IMR-90 (cell line): ENCODE measurements at places on chromosomes 1 and 21.

GRCh38 chr1:75693551-75693950 lies 31.0 kb upstream of the ACADM start:
- no peak for DNase-seq

- DNase-seq: peak; percentile 36
Observed at GRCh38 chr1:19210772-19211549, 895 bp upstream of the UBR4 start.

DNA sequence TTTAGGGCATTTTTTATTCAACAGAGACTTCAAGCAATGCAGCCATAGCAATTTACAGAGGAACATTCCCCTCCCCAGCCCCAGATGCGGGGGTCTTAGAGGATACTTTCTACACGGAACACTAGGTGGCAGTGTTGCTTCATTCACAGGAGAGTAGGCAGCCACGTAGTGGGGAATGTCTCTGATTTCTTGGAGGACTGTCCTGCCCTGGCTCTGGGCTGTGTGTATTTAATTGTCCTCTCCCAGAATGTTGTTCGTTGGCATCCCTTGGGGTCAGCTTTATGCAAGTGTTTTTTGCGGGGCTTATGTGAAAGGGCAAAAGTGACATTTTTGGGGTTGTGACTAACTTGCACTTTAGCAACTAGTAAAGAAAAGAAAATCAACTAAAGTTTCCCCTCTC lies 96.9 kb downstream of the PAPPA2 start:
- peak; percentile 53 for DNase-seq

- DNase-seq: no peak
Observed at GRCh38 chr1:53078333-53079101, 16.5 kb downstream of the PODN start.

GRCh38 chr1:248165186-248165585 lies 9.4 kb upstream of the OR2M2 start:
- no peak for DNase-seq

DNA sequence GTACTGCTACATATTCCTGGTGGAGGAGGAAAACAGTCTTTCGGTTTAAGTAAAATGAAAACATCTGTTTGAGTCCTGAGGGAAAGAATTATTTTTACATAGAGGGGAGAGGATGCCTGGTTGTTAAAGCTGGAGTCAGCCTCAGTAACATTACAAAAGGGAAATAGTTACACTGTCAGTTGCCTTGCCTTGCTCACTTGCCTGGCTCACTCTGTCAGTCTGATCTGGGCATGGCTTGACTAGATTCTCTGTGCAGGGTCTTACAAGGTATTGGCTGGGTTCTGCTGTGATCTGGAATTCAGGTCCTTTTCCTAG lies 8.4 kb upstream of the UBE2U start:
- no peak for DNase-seq

GRCh38 chr1:172322219-172323061 lies 98.0 kb upstream of the C1orf105 start:
- peak; percentile 88 for DNase-seq

- DNase-seq: no peak
Observed at GRCh38 chr1:192817246-192817645, 8.4 kb downstream of the RGS2 start.

- DNase-seq: no peak
Observed at GRCh38 chr21:19640964-19641363, 1237.4 kb upstream of the TMPRSS15 start.

DNA sequence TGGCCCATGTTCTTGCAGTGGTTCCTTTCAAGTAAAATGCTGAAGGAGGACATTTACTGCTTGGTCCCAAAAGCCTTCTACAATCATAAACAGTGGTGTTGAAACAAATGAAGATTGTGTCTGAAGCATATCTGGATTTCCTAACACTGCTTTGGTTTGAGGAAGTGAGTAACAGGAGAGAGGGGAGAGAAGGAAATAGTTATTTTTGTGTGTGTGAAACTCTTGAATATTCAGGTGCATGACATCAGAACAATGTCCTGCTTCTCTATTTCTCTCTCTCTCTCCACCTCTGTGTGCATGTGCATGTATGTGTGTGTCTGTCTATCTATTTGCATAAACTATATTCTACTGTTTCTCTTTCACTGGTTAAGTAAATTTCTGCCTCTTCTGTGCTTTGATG lies 61.4 kb upstream of the TNFSF18 start:
- peak; percentile 67 for DNase-seq

DNA sequence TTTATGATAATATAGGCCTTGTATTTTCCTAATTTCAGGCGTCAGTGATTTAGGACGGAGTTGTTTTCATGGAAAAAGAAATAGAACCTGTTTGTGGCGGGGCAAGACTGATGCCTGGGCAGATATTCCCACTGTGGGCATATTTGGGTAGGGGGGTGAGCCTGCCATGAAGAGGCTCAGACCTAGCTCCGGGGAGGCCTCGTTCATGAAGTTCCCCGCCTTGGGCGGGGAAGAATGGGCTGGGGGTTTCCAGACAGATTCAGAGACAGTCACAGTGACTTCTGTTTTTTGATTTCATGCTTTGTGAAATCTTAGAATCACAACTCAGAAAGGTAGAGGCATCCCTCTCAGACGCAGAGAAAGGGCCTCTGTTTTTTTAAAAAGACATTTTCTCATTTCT lies 36.1 kb downstream of the RUNX3 start:
- DNase-seq: no peak

DNA sequence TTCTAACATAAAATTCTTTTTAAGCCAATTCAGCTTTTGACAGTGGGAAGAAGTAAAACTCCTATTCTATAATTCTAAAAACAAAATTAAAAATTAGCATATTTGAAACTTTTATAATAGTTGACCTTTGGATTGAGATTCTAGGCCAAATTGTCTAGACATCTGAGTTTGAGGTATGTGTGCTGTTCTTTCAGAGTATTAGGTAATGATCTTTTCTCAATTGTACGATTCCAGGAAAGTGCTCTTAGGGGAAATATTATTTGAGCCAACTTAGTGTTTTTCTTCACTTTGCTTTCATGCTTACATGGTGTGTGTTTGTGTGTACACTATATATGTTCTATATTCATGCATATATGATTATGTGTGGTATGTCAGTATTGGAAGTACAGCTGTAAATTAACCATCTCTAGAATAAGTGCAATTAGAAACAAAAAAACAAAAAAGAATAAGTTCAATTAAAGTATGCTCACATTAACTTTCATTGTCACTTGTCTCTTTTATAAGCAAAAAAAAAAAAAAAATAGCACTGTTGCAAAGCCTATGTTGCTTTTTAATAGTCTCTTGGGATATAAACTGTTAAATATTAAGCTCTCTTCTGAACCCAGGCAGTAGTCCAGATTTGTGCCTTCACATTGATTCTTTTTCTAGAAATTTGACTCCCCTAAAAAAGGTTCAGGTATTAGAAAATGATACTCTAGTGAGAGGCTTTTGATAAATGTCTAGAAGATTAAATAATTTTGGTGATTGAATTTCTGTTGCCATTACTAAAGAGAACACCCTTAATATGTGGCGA lies 132.2 kb downstream of the ATP5PO start:
- DNase-seq: no peak

- no peak for DNase-seq
Observed at GRCh38 chr1:230819976-230820375, 48.3 kb downstream of the C1orf198 start.

DNA sequence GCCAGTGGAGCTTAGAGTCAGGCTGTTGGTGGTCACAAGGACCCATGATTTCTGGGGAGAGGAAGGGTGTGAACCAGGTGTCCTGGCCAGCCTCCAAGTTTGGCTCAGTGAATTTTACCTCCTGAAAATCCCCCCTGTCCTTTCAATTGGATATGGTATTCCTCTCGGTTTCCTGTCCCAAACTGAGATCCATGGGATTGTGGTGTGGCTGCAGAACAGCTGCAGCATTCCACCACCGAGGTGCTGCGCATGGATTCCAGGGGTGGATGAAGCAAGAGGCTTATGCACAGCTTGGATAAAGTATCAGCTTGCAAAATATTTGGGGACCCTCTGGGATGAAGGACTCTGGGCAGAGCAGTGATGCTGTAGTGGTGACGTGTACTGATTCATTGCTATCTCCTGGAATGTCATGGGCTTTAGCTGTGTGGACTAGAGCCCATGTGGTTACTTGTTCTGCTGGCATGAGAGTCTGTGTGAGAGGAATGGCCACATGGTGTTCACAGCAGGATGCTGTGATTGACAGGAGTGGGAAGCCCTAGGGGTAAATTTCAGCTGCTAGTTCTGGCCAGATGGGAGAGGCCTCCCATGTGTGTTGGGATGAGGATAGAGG lies 148.7 kb upstream of the SPAG17 start:
- DNase-seq: no peak

- no peak for DNase-seq
Observed at GRCh38 chr1:21537511-21537931, 28.3 kb downstream of the ALPL start.

- no peak for DNase-seq
Observed at GRCh38 chr1:55192093-55192492, 23.1 kb downstream of the USP24 start.

GRCh38 chr1:55034476-55035133 lies 4.7 kb upstream of the PCSK9 start:
- no peak for DNase-seq

DNA sequence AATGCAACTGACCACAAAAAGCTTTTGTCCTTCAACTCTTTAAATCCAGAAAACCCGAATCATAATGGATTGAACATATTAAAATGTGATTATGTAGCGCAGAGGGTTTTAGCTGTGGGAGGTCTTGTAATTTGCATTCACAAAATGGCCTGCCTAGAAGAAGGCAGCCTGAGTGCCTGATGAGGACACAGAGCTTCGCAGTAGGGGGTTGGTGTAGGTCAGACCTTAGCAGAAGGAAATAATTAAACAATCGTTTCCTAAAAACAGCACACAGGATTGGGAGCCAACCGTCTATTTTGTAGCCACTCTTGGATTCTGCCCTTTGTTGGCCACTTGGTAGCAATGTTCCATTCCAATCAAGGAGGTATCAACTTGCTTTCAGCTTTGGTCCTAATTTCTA lies 195.7 kb upstream of the KIAA0040 start:
- no peak for DNase-seq

DNA sequence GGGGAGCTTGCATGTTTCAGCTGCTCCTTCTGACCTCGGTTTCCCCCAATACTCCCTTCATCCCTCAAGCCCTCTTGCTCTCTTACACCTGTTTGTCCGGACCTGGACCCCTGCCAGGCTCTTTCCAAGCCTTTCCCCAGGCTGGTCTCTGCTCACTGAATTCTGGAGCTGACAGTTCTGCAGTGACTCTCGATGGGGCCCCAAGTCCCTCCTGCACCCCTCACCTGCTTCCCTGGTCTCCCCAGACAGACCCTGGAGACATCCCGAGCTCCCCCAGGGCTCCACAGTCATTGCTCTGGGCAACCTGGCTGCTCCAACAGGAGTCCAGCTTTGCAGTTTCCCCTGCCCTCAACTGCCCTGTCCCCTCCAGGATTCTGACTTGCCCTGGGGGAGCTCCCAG lies 198.6 kb downstream of the GRIK3 start:
- DNase-seq: no peak

DNA sequence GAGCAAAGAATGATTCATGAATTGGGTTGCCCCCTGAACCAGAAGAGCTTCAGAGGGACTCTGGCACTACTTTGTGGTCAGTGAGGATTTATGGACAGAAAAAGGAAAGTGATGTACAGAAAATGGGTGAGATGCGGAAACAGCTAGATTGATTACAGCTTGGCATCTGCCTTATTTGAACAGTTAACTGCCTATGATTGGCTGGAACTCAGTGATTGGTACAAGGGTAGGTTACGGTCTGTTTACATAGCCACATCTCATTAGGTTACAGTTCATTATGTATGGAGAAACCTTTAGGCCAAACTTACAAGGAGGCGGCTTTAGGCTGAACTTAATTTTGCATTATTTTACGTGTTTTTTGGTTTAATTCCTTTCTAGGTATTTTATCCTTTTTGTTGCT lies 29.0 kb upstream of the RHOU start:
- DNase-seq: no peak

- DNase-seq: peak; percentile 26
Observed at GRCh38 chr1:90391126-90391525, 326.0 kb downstream of the BARHL2 start.

DNA sequence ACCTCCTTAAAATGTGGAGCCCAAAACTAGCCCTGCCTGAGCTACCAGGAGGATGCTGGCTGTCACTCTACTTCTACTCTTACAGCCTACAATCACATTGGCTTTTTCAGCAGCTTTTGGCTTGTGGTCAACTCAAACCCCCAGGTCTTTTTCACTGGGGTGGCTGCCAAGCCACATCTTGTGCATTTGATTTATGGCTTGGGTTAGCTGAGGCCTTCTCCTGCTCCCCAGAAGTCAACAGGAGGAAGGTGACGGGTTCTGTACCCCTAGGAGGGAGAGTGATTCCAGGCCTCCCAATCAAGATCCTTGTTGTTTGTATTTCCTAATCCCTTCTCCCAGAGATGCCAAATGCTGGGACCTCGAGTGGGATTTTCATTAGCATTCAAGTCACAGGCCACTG lies 124.3 kb downstream of the LACTBL1 start:
- DNase-seq: no peak

DNA sequence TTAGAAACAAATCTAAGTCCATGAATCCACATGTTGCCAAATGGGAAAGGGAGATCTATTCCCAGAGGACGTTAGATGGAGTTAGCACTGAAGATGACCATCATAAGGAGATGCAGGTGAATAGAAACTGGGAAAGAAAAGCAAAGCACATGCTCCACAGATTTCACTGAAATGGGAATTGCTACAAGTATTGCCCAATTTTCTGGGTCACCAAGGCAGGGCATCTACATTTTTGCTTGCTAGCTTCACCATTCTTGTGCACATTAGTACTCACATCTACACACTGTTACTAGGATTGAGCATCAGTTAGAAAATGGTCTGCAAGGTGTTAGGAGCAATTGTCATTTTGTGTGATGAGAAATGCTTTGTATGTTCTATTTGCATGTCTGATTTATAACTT lies 99.1 kb downstream of the JAK1 start:
- DNase-seq: peak; percentile 9

DNA sequence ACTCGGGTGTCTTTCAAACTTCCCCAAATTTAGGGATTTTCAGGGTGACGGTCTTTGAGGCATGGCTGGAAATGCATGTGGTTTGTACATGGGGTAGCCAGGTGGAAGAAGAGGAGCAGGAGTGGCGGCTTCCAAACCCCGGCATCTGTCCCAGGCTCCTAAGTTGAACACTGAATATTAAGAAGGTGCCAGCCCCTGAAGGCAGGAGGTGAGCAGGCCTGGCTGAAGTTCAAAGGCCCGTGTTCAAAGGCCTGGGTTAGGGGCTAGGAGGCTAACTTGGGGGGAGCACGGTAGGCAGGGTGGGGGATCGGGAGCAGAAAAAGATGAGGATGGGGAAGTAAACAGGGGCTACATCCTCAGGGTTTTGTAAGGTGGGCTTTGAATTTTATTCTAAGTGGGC lies 42.8 kb downstream of the ELK4 start:
- DNase-seq: no peak

- peak; percentile 41 for DNase-seq
Observed at GRCh38 chr21:15908187-15908586, 178.4 kb downstream of the USP25 start.
